ENCODE measurements at places on chromosomes 4 and X.

DNA sequence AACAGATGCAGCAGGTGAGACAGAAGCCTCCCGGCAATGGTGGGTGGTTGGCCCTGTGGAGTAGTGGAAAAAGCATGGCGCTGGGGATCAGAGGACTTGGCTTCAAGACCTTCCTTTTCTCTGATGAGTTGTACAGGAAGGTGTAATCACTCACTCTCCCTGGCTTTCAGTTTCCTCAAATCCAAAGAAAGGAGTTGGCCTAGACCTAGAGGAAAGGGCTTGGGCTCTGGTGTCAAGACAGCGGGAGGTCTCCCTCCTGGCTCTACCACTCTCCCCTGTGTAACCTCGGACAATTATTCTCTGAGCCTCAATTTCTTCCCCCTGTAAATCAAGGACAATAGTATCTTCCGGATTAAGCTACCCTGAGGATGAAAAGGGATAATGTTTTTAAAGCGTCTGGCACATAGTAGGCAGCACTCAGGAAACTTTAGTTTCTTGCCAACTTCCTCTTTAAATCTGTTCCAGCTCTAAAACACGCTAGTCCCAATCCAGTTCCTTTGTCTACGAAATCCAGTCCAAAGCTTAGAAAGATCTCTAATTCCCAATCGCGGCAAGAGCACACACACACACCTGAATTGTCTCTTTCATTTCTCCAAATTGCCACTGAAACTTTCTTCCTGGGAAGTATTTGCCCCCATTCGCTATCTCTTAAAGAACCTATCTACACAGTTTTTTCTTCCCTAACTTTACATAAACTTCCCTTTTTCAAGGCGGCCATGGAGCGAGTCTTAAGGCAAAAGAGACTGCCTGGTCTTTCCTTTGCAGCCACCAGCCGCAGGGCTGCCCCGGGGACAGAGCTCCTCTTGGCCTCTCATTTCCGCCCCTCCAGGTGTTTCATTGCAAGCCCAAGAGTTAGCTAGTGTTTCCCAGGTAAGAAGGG, 29.9 kb upstream of the GPC4 start:
- no peak for DNase-seq

DNA sequence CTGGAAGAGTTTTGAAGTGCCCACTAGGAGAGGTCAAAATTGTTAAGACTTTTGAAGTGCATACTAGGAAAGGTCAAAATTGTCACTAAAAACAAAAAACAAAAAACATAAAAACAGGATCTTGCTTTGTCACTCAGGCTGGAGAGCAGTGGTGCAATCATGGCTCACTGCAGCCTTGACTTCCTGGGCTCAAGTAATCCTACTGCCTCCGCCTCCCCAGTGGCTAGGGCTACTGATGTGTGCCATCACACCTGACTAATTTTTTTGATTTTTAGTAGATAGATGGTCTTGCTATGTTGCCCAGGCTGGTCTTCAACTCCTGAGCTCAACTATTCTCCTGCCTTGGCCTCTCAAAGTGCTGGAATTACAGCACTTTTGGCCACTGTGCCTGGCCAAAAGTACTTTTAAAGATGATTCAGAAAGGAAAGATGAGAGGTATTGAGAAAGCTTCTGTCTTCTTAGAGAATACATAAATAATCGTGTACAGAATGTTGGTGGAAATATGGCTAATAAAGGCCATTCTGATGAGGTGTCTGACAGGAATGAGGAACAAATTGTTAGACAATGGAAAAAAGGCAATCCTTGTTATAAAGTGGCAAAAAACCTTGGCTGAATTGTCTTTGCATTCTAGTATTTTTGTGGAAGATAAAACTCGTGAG, 43.3 kb upstream of the STX18 start:
- peak; percentile 45 for DNase-seq

DNA sequence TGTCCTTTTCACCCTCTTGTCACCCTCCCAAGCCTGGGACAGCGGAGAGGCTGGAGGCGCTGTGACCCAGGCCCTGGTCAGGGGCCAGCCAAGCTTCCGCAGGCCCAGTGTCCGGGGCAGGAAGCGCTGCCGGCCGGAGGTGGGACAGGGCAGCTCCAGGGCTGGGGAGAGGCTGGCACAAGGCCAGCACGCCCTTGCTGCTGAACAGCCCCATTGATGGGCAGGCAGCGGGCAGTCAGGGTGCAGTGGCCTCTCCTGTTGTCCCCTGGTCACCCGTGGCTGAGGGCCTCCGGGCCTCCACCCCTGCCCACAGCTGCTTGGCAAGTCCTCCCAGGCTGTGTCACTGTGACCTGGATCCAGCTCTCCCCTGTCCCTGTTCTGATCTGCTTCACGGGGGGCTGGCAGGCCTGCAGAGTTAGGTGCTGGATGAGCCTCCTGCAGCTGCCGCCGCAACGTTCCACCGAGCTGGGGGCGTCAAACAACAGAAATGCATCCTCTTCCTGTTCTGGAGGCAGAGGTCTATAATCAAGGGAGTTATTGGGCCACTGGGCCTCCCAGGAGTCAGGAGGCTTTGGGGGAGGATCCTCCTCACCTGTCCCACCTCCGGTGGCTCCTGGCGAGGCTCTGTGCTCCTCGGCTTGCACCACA, 107.9 kb downstream of the PSAPL1 start:
- no peak for DNase-seq

DNA sequence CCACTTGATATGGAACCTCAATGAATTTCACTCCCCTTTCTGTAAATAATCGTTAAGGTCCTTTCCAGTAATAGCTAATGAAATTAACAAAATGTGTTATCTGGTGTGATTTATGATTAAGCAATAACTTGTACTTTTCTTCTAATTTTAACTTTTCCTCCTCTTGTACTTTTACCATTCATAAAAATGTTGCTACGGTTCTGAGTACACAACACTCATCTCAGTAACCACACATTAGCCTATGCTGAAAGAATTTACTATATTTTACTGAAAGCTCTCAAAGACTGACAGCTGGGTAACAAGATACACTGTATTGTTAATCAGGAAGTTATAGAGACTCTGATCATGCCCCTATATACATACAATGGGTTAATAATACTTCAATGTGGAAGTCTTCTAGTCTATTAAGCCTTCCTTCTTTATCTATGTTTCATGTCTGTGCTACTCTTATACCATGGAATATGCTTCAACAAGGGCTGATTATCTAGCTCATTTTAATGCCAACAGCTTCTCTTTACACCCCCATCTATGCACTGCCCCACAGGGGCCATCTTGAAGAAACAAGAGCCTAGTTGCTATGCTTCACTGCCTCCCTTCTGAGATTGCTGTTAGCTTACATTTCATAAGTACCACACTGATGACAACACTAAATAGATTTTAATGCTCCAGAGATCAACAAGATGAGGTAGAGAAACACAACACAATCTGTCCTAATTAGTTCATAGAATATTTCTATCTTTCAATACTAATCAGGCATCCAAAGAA, 39.1 kb downstream of the LAMP2 start:
- no peak for DNase-seq

- no peak for DNase-seq
Measured at GRCh38 chr4:118086344-118086743, 52.1 kb downstream of the NDST3 start.

GRCh38 chr4:80911458-80911857, 119.0 kb upstream of the BMP3 start:
- no peak for DNase-seq

GRCh38 chr4:180688480-180688879, 1554.7 kb upstream of the TENM3 start:
- DNase-seq, result no peak

GRCh38 chr4:118947095-118947494, 58.4 kb downstream of the SYNPO2 start:
- DNase-seq, result no peak

GRCh38 chr4:138592796-138593195, 350.6 kb upstream of the SLC7A11 start:
- no peak for DNase-seq

DNA sequence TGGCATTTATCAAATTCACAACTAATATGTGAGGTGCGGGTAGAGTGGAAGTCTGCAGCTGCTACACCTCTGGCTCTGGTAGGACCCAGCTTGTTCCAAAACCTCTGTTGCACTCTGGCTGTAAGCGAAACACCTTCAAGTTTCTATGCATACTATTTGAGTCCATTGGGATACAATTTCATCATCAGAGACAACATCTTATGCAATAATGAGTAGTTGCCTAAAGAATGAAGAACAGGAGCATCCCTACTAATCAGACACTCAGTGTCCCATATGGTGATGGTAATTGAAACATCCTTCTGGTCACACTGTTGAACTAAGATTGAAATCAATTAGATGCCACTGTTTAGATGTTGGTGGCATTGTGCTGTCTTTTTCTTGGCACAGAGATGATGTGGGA, 178.4 kb downstream of the MGST2 start:
- no peak for DNase-seq

- no peak for DNase-seq
Measured at GRCh38 chr4:41332510-41333054, 75.9 kb downstream of the UCHL1 start.

GRCh38 chrX:8841911-8842310, 40.7 kb upstream of the FAM9A start:
- no peak for DNase-seq

- no peak for DNase-seq
Measured at GRCh38 chr4:24884902-24885301, 27.9 kb downstream of the CCDC149 start.

DNA sequence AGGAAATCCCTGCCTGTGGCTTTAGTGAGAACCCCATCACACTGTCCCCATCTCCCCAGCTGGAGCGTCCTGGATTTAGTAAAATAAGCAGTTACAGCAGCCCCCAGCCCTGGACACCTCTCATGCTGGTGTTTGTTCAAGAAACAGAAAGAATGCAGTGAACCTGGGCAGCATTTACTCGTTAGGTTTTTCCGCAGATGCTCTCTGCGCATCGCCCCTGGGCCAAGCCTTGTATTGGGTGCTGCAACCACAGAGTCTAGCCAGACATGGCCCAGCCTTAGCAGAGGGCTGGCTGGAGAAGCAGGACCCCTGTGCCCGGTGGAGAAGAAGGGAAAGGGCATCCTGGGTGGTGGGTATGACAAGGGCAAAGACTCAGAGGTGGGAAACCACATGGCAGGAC, 136.3 kb upstream of the PSAPL1 start:
- no peak for DNase-seq

- no peak for DNase-seq
Measured at GRCh38 chr4:139557556-139558110, 1.6 kb upstream of the SETD7 start.

- DNase-seq, result no peak
Measured at GRCh38 chrX:130082244-130083106, 27.8 kb downstream of the ELF4 start.

Measured in cardiac fibroblast (primary cell).